NCI-H1930 (cell line): ENCODE measurements at places on chromosomes 2 and 18.

GRCh38 chr2:225463449-225463848 is 63.9 kb downstream of the NYAP2 start:
- no peak for DNase-seq

DNA sequence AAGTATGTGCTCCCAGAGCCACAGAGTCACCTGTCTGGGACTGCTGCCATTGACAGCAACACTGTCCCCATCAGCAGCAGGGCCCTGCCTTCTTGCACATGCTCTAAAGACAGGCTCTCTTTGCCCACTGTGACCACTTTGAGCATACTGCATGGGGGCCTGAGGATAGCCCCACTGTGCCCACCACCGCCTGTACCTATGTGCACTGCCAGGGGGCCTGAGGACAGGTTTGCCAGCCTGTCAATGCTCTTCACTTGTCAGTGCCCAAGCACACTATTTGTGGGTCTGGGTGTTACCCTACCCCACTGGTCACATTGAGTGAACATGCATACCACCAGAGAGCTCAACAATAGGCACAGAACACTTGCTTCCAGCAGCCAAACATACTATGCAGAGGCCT is 1137.0 kb upstream of the FANCL start:
- DNase-seq, result no peak

DNA sequence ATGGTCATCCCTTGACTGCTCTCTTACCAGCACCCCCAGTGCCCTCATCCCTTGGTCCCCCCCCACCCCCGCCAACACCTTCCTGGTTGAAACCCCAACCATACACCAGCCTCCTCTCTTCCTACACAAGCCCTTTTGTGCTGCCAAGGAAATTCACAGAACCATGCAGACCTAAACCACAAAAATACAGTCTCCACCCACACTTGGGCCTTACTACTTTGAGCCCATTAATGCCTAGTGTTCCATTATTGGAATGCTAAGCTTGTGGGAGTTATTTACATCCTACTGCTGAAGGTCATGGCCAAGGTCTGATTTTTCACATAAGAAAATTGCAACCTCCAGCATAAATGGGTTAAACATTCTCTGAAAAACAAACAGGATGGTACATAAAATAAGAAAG is 4.1 kb upstream of the CRACDL start:
- DNase-seq, result no peak

DNA sequence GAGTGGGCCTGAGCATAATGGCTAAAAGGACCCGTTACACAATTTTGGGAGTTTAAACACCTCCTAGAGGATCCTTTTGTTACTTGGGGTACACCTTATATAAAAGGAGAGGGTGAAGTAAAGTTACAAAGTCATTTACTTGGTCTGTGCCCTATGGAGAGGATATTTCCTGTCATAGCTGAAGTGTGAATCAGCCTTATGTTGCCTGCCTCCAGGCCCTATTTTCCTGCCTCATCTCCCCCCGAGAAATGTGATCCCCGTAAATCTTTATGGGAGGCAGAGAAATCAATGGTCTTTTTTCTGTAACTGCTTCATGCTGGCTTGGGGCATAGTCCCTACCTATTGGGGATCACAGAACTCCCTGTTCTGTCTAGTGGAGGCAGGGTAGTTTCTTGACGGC is 906.6 kb downstream of the DSC3 start:
- DNase-seq, result no peak

- no peak for DNase-seq
These were observed 24.6 kb upstream of the NOTO start for GRCh38 chr2:73177645-73178255.

DNA sequence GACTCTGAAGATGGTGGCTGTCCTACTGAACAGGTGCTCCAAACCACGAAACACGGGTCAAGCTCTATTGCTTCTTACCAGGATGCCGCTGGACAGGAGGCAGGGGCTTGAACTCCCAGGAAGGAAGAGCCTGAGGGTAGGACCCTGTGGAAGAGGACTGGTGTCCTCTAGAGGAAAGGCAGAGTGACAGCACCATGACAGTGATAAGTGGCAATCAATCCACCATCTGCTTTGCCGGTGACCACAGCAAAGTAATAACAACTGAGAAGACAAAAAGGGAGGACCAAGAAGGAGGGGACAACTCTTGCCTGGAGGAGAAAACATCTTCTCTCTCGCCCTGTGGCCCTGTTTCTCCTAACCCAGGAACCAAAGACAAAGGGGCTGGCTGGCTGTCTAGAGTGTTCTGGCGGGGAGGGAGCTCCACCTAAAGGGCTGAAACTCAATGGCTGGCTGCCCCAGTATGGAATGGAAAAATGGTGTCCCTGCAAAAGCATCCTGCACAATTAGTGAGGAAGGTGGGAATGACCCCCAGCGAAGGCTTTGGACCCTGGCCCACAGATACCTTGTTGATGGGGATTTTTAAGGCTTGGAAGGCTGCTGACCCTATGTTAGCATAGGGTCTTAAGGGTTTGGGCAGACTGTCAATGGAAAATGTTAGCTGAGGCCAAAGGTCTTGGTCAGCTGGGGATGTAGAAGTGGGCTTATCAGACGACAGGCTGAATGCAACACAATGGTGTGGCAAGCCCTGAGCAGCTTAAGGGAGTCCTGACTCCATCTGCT is 35.4 kb downstream of the PROC start:
- no peak for DNase-seq

GRCh38 chr2:81304154-81304830 is 999.7 kb upstream of the LRRTM1 start:
- no peak for DNase-seq

GRCh38 chr2:105754994-105755393 is 10.3 kb downstream of the NCK2 start:
- DNase-seq, result no peak

DNA sequence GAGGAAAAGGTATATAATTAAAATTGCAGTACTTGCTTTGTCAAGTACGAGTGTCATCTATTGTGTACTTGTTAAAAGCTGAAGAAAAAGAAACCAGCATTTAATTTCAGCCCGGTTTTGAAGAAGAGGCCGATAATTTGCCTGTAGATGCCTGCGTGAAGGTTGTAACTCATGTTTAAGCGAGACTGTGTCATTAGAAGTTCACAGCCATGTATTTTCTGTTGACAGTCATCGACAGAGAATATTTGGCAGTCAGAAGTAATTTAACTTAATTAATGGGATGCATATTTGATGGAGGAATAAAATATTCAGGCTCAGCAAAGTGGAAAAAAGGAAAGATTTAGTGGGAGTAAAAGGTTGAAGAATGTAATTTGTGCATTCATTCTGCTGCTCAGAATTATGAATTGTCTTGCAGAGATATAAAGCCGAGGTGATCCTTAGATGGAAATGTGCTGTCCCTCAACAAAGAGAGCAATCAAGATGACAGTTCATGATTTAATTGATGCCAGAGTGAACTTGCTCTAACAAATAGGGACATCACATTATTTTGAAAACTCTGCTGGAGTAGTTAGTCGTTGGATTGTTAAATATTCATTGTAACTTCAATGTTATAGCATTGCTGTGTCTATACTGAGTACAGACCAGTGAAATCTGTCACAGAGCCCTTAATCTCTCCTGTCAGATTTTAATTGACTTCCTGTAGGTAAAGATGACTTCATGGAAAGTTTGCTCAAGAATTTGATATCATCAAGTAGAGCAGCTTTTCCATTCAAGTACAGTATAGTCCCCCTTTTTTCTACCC is 53.9 kb downstream of the ZNF407 start:
- DNase-seq, result no peak

GRCh38 chr2:7033136-7033960 is 116.1 kb downstream of the RNF144A start:
- no peak for DNase-seq

DNA sequence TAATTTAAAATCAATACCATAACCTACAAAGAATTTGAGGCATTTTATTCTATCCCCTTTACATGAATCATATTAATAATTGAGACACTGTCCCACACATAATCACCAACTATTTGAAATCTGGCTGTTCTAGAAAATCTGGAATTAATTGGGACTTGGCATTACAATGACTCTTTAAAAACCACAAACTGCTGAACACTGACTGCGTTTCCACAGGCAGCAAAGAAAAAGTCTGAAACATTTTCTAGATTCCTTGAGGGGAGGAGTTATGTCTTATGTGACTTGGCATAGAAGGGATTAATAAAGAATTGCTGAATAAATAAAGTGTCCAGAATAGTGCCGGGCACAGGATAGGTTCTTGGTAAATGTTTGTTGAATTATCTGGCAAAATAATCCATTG is 61.4 kb downstream of the GPR39 start:
- DNase-seq, result no peak

DNA sequence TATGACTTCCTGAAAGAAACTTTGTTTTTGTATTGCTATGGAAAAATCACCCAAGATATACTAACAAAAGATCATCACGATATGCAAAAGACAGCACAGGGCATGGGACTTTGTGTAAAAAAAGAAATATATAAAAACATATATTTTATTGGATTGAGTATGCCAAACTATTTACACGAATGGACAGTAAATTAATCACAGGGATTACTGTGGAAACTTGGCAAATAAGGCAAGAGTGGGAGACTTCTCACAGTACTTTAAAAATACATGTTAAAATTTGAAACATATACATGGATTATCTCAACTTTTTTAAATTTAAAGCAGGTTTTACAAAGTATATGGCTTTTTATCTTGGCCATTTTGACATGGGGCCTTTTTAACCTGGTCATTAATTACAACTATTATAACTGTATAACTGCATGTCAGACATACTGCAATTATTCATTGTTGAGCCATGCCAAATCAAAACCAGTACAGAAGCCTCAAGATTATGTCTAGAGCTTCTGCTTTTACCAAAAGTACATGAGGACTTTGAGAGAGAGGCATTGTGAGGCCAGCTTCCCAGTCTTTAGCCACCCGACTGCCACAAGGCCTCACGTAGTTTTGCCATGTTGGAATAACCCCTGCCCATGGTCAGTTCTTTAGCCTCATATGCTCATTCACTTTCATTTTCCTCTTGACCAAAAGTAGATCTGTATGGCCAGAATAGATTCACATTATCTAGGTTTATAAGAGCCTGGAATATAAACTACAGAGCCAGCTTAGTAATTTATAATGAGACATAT is 419.8 kb downstream of the SETBP1 start:
- DNase-seq, result no peak

GRCh38 chr2:152034257-152034801 is 64.5 kb downstream of the CACNB4 start:
- DNase-seq, result no peak
